ENCODE measurements at places on chromosomes 4 and X.

DNA sequence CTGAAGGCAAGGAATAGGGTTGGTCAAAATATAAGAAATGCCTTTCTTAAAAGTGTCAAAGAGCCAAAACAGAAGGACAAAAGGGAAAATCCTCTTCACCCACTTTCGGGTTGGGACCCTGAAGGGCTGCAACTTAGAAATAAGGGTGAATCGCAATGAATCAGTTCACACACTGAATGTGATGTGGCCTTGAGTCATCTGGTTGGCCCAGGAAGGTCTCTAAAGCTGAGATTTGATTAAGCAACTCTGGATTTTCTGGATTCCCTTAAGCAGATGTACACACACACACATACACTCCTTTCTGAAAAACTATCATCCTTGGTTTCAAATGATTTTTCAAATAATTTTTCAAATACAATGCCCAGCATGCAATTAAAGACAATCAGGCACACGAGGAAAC lies 13.1 kb downstream of the TAB3 start:
- no peak for DNase-seq

DNA sequence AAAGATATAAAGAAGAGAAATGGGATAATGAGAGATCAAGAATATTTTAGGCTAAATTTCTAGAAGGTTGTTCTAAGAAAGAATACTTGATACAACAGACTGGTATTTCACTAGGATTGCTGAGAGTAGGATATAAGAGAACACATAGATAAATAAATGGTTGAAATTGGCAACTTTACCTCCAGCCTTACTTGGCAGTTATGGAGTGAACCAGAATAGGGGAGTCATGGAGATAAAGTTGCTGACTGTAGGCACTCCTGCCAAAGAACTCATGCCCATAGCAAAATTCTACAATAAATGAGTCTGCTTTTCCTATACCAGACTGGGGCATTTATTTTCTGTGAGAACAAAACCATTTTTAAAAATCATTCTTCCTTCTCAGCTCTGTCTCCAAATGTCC lies 26.4 kb upstream of the MMRN1 start:
- DNase-seq = no peak

- no peak for DNase-seq
Measured at GRCh38 chr4:58491620-58492019, 1381.4 kb upstream of the IGFBP7 start.

GRCh38 chr4:188536826-188537225 lies 397.6 kb downstream of the TRIML1 start:
- DNase-seq = no peak

GRCh38 chr4:1862055-1862911 lies 6.3 kb upstream of the LETM1 start:
- no peak for DNase-seq

GRCh38 chrX:55074851-55075467 lies at the start of gene PAGE2B:
Gene PAGE2B, plus strand, starts transcription at chrX:55075030. Its CDS starts 1,012 bp downstream, at chrX:55076042.
- DNase-seq = no peak

DNA sequence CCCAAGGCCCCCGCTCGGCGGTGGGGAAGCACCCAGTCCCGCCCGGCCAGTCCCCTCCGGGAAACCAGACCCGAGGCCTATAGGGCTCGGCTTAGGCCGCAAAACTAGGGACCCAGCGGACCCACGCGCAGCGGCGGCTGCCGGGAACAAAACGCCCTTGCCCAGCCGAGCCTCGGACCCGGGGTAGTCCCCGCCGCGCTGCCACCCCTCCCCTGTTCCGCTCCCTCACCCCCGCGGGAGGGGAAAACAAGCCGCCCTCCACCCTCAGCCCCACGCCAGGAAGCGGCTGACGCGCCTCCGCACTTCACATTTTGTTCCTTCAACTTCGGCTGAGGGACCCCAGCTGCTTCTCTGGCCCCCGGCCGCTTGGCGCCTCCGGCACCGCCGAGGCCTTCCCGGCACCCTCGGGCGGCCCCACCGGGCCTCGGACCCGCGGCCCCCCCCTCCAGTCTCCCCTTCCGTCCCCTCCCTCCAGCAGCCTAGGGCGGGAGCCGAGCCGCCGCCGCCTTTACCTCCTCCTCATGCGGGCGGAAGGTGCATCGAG lies 694 bp downstream of the PDS5A start:
- DNase-seq = peak; percentile 13

DNA sequence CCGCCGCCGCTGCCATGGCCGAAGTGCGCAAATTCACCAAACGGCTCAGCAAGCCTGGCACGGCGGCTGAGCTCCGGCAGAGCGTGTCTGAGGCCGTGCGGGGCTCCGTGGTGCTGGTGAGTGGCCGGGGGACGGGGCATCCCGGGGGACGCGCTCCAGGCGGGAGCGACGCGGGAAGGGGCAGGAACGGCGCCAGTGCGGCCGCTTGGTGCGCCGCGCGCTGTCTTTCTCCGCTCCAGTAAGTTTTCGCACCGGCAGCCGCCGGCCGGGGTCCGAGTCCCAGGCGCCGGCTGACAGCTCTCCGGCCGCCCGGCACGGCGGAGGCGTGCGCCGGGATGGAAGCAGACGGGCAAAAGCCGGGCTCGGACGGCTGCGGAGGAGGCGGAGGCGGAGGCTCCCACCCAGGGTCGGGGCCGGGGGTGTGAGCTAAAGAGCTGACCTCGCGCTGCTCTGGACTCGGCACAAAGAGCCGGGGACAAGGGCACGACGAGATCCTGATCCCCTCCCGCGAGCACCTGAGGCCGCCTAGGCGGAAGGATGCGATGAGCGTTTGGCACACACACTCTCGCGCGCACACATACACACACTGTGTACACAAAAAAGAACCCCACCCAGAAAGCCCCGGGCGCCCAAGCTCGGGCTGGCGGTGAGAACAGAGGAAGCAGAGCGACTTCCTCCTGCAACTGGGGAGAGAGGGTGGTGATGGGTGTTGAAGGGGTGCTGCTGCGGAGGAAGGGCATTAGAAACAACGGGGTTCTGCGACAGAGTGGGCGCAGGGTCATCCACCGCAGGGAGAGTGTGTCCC lies 545 bp downstream of the DOCK11 start:
- DNase-seq = peak; percentile 59

DNA sequence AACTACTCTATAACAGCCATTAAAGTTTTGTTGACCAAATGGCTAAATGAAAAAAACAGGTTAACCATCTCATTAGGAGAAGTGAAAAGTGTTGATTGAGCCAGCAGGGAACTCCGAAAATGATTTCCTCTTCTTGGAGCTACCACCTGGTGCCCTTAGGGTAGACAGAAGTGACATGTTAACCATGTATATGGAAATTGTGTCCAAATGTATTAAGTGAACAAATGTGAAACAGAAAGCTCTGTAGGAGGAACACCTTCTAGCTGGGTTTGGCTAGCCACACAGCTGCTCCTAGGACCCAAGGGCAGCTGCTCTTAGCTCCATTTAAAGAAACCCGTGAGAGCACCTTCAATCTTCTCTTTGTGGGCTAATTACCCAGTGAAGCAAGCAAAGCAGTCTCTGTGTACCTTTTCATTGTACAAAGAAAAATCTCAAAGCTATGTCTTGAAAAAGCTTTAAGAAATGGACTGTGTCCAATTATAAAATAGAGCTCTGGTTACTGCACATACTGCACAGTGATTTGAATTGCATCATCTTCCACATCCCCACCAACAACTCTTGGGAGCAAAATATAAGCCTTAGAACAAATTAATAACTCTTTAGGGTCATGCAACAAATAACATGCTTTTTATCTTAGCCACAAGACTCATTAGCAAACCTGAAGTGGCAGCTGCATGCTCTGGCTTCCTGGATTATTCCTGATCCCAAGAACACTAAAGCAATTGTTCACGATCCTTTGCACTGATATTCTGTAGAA lies 59.2 kb upstream of the PARM1 start:
- no peak for DNase-seq

DNA sequence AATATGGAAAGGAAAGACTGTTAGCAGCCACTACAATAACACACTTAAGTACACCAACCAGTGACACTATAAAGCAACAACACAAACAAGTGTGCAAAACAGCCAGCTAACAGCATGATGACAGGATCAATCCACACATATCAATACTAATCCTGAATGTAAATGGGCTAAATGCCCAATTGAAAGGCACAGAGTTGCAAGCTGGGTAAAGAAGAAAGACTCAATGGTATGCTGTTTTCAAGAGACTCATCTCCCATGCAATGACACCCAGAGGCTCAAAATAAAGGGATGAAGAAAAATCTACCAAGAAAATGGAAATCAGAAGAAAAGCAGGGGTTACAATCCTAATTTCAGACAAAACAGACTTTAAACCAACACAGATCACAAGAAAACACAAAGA lies 94.2 kb upstream of the ENPEP start:
- DNase-seq = no peak

DNA sequence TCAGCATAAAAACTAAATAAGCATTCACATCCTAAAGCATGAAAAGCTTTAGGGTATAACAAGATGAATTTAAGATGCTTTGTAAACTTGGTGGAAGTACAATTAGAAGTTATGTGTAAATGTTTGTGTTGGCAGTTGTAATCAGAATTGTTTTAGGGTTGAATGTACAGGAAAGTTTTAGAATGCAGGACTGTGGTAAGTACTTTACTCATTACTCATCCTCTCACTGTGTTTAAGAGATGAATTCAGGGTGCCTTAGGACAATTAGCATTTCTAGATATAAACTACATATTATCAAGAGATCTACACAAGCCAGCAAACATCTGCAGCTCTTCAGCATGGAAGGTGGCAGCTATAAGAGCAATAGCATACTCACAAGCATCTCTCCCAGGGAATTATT lies 77.5 kb upstream of the ELOVL6 start:
- DNase-seq = no peak

GRCh38 chrX:39859991-39860861 lies 237.5 kb downstream of the BCOR start:
- peak; percentile 75 for DNase-seq

- no peak for DNase-seq
Measured at GRCh38 chrX:136219893-136220292, 31.3 kb downstream of the MAP7D3 start.

GRCh38 chrX:106897259-106897658 lies 5.9 kb downstream of the RIPPLY1 start:
- DNase-seq = no peak

DNA sequence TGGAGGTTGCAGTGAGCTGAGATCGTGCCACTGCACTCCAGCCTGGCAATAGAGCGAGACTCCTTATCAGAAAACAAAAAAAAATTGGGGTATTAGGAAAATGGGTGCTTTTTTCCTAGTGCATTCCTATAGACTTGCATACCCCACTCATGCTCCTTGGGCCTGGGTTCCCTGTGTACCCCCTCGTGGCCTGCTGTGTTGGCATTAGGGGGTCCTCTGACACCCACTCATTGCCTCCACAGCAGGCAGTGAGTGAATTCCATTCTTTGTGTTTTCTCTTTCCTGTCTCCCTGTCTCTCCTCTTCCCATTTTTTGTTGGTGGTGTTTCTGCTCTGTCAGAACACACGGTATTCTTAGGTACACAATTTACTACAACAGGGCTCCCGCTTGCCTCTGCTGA lies 42.8 kb downstream of the TNIP2 start:
- no peak for DNase-seq

- DNase-seq = no peak
Measured at GRCh38 chrX:39678914-39679313, 418.8 kb downstream of the BCOR start.

GRCh38 chr4:39825741-39826231 lies 127.8 kb downstream of the UBE2K start:
- DNase-seq = no peak

DNA sequence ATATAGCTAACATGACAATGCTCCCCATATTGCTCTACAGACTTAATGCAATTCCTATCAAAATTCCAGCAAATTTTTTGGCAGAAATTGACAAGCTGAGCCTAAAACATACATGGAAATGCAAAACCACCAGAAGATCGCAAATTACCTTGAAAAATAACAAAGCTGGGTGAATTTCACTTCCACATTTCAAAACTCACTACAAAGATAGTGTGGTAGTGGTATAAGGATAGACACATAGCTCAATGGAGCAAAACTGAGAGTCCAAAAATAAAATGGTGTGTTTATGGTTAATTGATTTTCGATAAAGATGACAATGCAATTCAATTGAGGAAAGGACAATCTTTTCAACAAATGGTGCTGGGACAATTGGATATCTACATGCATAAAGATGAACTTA lies 65.8 kb downstream of the SLC9A7 start:
- no peak for DNase-seq

- no peak for DNase-seq
Measured at GRCh38 chr4:123950530-123950929, 553.9 kb downstream of the SPRY1 start.

GRCh38 chr4:37268319-37268718 lies 23.8 kb downstream of the NWD2 start:
- no peak for DNase-seq

DNA sequence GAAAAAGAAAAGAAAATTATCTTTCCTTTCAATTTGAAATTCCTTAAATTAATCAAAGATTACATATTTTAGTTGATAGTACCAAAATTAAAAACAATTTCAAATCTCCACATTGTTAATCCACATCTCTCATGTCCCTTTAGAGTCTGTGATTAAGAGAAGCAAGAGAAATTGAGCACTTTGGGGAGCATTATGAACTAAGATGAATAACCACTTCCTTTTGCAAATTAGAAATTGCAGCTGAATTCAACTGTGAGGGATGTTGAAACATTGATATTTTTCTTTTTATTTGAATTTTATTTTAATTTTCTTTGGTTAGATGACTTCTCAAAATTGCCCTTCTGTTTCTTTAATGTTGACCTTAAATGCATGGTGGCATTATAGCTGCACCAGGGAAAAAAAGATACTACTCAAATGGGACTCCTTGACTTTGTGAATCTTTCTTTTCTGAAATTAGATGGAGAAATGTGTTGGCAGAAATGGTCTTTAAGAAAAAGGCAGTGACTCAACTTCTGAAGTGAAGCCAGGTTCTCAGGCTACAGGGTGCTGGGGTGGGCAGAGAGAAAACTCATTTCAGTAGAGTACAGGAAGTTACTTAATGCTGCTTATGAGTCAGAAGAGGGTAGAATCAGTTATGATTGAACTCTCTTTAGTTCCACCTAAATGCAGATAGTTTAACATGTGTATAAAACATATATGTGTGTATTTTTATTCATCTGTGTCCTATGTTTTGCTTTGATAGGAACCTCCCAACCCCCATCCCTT lies 92.0 kb upstream of the TNIP3 start:
- peak; percentile 20 for DNase-seq

GRCh38 chr4:17646693-17647092 lies 32.3 kb downstream of the MED28 start:
- no peak for DNase-seq

DNA sequence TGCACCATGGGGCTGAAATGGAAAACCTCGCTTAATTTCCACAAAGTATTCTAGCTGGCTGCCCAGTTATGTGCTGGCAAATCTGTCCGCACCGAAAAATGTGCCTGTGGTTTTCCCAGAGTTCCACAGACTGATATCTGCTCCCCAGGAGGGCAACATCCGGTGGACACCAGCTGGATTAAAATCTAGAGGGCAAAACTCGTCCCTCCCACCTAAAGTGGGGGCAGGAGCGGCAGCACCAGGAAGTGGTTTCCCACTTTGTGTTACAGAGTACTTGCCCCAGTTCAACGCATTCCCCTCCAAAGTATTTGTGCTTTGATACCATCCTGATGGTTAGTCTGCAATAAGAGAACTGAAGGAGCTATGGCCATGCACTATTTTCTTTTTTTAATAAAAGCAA lies 187.6 kb downstream of the TSPAN5 start:
- DNase-seq = no peak

GRCh38 chrX:48478806-48479205 lies 2.8 kb downstream of the FTSJ1 start:
- DNase-seq = no peak

GRCh38 chr4:114017120-114017917 lies 37.9 kb upstream of the ARSJ start:
- DNase-seq = no peak

- no peak for DNase-seq
Measured at GRCh38 chr4:156673483-156673882, 298.1 kb downstream of the PDGFC start.

All from activated T-helper 1 cell treated with anti-CD3 and anti-CD28 coated beads, Interleukin-2, amount 50 U/mL, for 16 hours (primary cell).